ENCODE measurements at places on chromosomes 4 and X.
A peak's percentile ranks its signal among the peaks of the same experiment; 100 is the strongest.

DNA sequence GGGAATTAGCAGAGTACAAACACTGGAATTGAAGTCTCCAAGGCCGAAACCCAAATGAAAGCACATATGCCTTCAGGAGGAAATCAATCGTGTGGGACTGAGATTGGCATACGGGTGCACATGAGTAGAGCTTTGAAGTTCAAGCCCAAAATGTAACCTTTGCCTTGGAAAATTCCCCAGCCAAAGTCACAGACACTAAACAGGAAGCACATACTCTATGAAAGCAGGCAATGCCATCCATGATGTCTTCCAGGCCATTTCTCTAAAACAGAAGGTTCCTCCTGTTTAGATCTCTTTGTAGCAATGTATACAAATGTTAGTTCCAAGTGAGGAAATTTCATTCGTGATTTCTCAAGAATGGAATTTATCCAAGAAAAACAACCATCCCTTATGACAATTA, 162.5 kb downstream of the COL4A6 start:
- no peak for DNase-seq

- DNase-seq = no peak
Measured at GRCh38 chrX:1598021-1598875, 6.8 kb downstream of the AKAP17A start.

- no peak for DNase-seq
Measured at GRCh38 chr4:172009446-172010230, 196.4 kb downstream of the GALNTL6 start.

- no peak for DNase-seq
Measured at GRCh38 chr4:6943012-6943884, 33.6 kb downstream of the TBC1D14 start.

DNA sequence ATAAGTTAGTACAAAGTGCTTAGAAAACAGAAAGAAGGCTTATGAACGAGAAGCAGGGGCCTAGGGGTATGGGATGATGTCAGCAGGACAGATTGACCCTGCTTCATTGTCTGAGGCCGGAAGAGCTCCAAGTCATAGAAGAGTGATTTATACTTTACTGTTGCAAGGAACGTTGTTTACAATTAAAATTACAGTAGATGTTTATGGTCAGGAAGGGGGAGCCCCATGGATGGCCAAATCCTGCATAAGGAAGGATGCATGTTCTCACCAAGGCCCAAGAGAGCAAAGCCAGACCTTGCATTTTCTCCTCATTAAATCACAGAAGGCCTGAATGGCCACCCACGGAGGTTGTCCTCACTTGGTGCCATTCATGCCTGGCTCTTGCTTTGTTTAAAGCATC, 115.3 kb downstream of the LDB2 start:
- DNase-seq = no peak

DNA sequence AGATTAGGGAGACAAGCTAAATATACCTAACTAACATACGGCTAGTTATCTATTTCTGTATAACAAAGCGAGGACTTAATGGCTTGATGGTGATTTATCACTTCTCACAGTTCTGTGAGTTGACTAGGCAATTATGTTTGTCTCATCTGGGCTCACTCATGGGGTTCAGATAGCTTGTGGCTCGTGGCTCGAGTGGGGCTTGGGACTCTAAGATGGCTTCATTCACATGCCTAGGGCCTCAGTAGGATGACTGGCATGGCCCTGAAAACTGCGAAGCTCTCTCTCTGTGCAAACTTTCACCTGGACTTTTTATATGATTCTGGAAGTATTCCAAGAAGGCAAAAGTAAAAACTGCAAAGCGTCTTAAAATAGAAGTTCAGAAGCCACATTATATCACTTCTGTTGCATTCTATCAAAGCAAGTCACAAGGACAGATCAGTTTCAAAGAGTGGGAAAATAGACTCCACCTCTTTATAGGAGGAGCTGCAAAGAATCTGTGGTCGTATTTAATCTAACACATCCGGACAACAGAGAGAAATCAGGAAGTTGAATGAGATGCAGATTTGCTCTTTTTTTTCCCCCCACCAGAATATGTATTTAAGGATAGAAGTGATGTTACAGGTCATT, 491.2 kb downstream of the INPP4B start:
- no peak for DNase-seq

DNA sequence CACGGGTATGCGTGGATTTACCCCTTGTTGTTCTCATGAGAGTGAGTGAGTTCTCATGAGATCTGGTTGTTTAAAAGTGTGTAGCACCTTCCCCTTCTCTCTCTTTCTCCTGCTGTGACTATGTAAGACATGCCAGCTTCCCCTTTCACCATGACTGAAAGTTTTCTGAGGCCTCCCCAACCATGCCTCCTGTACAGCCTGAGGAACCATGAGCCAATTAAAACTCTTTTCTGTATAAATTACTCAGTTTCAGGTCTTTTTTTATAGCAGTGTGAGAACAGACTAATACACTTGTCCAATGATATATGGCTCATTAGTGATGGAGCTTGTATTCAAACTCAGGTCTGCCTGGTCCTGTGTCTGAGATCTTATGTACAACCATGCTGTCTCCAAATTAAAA, 28.5 kb upstream of the RTL3 start:
- no peak for DNase-seq

DNA sequence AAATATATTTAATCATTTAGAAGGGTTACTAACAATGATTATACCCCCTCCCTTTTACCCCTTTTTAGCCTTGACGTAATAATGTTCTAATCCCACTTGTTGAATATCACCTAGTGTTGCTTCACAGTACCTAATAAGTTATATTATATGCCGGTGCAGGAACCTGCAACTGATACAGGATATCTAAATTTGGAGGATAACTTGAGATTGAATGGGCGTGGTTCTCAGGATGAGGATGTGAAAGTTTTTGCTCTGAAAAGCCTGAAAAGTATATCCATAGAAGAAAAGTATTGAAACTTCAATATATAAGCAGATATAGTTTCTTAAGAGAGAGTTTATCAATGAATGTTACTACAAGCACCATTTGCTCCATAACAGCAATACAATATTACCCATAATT, 59.8 kb downstream of the ZNF711 start:
- no peak for DNase-seq

DNA sequence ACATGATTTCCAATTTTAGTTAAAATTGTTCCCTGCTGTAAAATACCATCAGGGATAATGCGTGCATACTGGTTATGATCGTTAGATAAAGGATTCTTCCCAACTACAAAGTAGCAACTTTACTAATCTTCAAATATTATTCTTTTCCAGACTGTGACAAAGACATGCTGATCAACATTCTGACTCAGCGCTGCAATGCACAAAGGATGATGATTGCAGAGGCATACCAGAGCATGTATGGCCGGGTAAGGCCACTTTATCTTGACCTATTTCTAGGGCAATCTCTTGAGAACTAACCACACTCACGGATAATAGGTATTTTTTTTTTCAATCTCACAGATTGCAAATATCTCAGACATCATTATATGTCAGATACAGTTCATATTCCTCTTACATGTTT, 47.0 kb downstream of the ANXA10 start:
- DNase-seq = no peak

DNA sequence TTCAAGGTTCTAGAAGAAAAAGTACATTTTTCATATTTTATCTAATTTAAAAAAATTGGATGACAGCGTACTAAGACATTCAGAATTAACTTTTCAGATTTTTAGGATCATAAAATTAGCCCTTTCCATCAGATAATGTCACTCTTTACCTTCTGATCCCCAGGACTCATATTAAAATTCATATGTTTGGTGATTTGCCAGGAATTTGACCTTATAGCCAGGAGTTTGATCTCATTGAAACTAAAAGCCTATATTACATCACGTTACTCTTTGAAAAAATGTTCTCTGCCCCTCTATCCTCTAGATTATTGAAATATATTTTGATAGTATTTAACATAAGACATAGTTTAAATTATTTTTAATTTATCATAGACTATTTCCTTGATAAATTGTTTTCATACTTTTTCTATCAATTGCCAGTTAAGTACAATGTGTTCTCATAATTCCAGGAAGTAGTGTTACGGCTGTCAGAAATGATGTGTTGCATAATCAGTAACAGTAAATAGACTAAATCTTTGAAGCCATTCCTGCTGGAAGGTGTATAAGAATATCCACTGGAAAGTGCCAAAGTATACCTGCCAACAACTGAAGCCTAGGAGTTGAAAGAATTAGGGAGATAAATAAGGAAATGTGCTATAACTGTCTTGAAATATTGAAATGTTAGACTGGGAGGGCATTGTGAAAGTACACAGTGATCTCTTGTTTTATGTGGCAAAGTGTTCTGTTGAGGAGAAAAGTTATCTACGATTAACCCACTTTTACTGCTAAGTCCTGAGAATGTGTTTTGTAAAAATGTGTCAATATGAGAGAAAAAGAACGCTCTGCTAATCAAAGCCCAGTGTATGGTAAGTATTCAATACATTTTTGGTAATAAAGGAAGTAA, 32.9 kb upstream of the PDGFC start:
- DNase-seq = no peak

- no peak for DNase-seq
Measured at GRCh38 chr4:9602389-9602914, 158.2 kb downstream of the DEFB131A start.

- DNase-seq = peak; percentile 18
Measured at GRCh38 chrX:151019856-151020255, 36.7 kb downstream of the HMGB3 start.

- no peak for DNase-seq
Measured at GRCh38 chr4:40845154-40845835, 95.5 kb downstream of the NSUN7 start.

- no peak for DNase-seq
Measured at GRCh38 chr4:166078383-166078782, 205.3 kb downstream of the TLL1 start.

DNA sequence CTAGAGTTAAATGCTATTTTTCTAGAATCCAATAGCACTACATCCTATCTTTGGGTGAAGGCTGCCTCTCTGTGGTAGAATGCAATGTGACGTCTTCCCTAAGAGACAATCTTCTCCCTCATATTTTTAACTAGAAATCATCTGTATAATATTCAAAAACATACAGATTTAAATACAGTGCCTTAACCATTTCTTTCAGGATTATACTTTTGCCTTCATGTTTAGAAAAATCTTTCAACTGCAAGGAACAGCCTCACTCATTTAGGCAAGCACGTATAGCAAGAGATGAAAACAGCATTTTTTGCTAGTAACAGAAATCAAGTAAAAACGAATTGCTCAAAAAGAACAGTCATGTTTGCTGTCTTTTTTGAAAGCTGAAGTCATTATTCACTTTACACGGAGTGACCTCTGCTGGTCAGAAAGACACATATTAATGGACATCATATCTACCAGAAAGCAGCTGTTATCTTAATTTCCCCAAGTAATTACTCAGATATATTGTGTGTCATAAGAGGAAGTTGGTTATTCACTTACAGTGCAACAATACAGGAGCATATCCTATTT, 422.3 kb downstream of the STPG2 start:
- DNase-seq = no peak

- DNase-seq = no peak
Measured at GRCh38 chr4:25835384-25835783, 27.4 kb downstream of the SEL1L3 start.

Measured in AG04450 (cell line).